ENCODE measurements at places on chromosomes 2 and 18.

GRCh38 chr2:188576651-188577050, 285.0 kb downstream of the GULP1 start:
- DNase-seq = no peak

GRCh38 chr2:102141970-102142828, at the start of gene IL1R1:
Gene IL1R1, plus strand, starts transcription at chr2:102142746. Its CDS starts 14,979 bp downstream, at chr2:102157725.
- no peak for DNase-seq

- DNase-seq = no peak
Measured at GRCh38 chr18:71075147-71075546, 786.3 kb downstream of the SOCS6 start.

GRCh38 chr2:156341452-156342253, 9.1 kb upstream of the NR4A2 start:
- DNase-seq = peak; percentile 87

DNA sequence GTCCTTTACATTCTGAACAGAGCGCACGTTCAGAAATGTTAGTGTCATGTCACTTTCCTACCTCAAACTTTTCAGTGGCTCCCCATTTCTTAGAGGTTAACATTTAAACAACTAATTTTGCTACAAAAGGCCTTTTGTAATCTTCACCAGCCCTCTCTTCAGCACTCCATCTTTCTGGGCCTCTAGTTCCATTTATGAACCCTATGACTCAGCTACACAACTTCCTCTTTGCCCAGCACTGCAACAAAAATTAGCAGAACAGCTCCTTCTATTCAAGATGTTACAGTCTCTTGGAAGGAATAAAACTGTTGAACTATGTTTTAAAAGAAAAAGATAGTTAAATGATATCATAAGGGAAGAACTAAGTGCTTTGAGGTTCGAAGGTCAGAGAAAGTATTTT, 139.9 kb downstream of the VWC2L start:
- no peak for DNase-seq

- DNase-seq = no peak
Measured at GRCh38 chr18:25420077-25420825, 68.3 kb upstream of the ZNF521 start.

DNA sequence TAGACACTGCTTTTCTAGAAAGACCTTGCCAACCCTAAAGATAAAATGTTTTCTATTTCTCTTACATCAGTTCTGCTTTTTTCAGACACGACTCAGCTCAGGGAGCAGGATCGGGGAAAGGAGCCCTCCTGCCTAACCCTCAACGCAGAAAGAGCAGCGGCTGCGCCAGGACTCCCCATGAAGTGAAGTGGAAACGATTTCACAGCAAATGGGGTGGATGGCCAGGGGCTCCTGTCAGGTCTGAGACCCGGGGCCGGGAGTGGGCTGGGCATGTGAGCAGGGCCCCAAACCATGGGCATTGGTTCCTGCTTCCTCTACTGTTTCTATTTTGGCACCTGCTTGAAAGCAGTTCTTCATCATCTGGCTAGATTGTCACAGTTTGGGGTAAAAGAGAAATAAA, 89.4 kb upstream of the PXDN start:
- DNase-seq = no peak

- no peak for DNase-seq
Measured at GRCh38 chr2:168217920-168218319, 29.5 kb downstream of the STK39 start.

DNA sequence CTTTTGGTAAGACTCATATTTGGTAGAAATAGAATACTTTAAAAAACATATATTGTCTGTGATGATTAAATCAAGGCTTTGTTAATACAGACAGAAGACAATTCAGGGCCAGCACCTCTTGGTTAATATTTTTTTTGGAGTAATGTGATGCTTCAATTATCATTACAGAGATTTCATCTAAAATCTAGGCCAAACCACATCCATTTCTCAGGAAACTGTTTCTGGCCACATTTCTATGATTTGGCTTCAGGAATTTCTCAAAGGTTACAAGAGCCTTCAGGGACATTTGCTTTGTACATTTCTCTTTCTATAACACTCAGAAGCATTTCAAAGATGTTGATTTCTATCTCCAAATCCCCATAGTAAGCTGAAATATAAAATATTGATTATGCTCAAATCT, 614.9 kb downstream of the LRP1B start:
- no peak for DNase-seq

- DNase-seq = no peak
Measured at GRCh38 chr2:60376252-60376651, 177.2 kb downstream of the BCL11A start.

DNA sequence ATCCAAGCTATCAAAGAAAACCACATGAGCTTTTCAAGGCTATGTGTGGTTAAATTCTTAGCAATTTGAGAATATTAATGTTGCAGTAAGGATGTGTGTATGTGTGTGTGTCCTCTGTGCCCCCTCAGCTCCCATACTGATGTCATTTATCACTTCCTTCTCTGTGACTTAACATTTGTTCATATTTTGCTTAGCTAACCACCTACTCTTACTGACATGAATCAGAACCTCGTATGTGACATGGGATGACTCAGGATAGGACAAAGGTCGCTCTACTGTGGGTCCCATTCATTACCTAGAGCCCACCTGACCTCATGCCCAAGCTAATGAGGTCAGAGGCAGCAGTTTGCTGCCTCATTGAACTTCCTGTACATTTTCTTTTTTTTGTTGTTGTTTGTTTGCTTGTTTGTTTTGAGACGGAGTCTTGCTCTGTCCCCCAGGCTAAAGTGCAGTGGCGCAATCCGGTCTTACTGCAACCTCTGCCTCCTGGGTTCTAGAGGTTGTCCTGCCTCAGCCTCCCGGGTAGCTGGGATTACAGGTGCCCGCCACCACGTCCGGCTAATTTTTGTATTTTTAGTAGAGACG, 36.3 kb downstream of the MOGAT1 start:
- DNase-seq = no peak

GRCh38 chr2:37764739-37765138, 93.3 kb upstream of the CDC42EP3 start:
- no peak for DNase-seq

- no peak for DNase-seq
Measured at GRCh38 chr2:179954026-179954425, 53.1 kb downstream of the CWC22 start.

DNA sequence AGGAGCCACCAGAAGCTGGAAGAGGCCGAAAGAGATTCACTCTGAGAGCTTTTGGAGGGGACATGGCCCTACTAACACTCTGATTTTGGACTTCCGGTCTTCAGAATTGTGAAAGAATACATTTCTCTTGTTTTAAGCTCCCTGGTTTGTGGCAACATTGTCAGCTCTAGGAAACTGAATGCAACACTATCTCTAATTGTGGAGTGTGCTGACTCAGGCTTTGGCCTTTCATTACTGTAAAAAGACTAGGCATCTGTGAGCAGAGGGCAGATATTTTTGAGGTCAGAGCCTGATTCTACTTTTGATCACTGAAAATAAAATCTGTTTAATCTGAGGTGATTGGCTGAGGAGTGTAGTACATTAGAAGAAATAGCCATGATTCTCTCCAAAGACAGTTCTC, 185.4 kb upstream of the FAM98A start:
- no peak for DNase-seq

DNA sequence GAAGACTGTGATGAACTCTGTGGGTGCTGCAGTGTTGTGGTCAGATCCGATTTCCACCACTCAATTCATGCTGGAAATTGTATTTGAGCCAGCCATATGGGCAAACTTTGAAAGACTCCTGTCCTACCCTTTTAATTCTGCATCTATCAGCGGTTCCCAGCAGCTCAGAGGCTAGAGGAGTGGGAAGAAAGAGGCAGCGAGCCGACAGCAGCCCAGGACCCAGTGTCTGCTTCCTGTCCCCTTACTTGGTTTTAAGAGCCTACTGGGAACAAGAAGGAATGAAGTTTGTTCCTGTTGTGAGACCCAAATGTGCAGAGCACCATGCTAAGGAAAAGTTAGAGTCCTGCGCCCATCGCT, 72.7 kb upstream of the FOSL2 start:
- no peak for DNase-seq

DNA sequence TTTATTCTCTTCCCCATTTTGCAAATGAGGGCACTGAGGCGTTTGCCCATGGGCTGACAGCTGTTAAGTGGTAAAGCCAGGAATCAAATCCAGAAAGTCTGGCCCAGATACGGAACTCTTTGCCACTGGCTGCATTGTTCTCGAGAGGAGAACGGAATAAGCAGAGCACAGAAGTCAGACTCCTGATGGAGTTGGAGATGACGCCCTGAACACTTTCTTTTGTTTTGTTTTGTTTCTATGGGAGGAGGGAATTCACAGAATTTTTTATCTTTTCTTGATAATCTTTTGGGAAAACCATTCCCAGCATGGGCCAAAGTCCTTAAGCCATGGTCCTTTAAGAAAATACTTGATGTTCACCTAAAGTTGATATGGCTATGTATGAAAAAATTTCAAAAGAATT, 322.2 kb downstream of the RDH14 start:
- no peak for DNase-seq

GRCh38 chr2:206202446-206202845, 42.8 kb downstream of the EEF1B2 start:
- no peak for DNase-seq

DNA sequence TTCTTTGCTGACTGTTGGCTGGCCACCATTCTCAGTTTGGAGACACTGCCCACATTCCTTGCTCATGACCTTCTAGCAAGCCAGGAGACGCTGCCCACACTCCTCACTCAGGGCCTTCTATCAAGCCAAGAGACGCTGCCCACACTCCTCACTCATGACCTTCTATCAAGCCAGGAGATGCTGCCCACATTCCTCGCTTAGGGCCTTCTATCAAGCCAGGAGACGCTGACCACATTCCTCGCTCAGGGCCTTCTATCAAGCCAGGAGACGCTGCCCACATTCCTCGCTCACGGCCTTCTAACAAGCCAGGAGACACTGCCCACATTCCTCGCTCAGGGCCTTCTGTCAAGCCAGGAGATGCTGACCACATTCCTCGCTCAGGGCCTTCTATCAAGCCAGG, 131.3 kb upstream of the CBLN2 start:
- no peak for DNase-seq

Data from C1 segment of cervical spinal cord (tissue), 14 donors.